Activated CD4-positive, alpha-beta T cell treated with anti-CD3 and anti-CD28 coated beads for 4 hours (primary cell): ENCODE measurements at places on chromosomes 2 and 18.
A peak's percentile ranks its signal among the peaks of the same experiment; 100 is the strongest.

DNA sequence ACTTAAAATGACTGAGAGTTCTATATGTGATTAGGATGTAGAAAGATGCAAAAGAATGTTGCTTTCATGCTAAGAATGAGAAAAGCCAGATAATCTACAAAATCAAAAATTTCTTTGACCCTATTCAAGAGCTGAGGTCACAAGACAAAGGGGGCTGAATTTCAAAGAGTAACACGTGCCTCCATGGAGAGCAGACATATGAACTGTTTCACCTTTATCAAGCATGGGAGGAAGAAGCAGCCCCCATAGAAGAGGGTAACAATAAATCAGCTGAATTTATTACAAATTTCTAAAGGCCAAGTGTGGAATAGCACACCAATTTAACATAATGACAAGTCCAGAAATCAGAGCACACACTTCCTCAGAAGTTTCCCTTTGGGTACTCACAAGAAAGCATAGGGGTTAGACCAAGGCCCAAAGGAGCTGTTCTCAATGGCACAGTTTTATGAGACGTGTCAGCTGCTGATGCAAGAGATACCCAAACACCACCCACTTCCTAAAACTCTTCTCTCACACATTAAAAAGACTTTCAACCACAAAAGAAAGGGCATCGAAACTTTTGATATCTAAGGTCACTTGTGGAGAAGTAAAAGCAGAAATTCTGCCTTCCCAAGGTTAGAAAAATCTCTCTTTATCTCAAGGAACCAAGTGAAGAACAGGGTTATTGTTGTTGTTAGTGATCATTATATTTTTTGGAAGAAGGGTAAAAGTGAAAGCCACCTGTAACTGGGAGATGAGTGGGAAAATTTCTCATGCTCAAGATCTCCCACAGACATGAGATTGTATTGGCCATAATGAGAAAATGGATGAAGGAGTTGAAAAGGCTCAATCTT, 950.1 kb downstream of the TRIB2 start:
- no peak for DNase-seq

DNA sequence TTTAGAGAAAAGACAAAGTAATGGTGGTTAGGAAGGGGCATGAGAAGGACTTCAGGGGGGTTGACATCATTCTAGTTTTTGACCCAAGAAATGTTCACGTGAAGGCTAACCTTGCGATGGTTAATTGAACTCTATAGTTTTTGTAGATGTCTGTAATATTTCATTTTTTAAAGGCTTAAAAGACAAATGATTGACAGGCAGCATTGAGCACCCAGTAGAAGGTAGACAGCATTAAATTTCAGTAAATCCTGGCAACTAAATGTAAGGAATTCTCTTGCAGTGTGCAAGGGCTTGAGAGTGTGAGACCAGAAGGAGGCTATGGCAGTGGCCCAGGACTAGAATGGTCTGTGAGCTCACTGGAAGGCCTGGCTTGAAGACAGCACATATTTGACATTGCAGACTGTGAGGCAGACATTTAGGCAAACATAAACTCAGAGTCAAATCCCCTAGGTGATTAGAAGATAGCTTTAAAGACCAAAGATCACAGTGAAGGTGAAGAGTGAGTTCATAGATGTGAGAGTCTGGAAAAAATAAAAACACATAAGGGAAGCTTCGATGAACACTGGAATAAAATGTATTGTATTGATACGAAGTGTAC, 100.1 kb upstream of the MAP4K4 start:
- DNase-seq: no peak

DNA sequence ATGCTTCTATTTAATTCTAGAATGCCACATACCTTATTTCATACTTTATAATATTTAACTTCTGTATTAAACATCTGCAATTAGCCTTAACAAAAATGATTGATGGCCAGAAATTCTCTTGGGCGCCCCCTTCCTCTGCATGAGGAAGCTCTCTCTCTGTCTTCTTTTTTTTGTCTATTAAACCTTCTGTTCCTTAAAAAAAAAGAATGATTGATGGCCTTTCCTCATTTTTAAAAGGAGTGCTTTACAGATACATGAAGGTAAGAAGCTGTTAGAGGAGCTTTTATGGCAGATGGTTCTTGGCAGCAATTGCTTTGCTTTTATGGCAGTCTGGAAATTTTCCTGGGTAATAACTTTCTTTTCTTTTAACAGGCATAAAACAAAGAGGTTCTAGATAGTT, 526.9 kb downstream of the SLC4A3 start:
- no peak for DNase-seq

DNA sequence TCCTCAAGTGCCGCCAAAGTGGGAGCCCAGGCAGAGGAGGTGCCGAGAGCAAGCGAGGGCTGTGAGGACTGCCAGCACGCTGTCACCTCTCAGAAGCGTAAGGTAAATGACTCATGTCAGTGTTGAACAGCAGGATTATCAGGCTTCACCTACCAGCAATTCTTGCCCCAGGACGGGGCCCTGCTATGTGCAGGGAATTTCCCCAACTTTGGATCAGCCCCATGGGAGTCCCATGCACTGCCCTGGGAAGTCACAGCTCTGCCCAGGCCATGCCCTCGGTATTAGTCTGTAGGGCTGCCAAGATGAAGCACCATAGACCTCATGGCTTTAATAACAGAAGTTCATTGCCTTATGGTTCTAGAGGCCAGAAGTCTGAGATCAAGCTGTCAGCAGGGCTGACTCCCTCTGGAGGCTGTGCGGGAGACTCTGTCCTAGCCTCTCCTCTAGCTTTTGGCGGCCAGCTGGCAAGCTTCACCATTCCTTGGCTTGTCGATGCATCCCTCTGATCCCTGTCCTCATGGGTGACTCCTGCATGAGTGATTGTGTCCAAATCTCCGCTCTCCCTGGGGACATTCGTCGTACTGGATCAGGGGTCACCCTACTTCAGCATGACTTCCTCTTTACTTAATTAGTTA, 55.9 kb downstream of the TRPM8 start:
- no peak for DNase-seq

DNA sequence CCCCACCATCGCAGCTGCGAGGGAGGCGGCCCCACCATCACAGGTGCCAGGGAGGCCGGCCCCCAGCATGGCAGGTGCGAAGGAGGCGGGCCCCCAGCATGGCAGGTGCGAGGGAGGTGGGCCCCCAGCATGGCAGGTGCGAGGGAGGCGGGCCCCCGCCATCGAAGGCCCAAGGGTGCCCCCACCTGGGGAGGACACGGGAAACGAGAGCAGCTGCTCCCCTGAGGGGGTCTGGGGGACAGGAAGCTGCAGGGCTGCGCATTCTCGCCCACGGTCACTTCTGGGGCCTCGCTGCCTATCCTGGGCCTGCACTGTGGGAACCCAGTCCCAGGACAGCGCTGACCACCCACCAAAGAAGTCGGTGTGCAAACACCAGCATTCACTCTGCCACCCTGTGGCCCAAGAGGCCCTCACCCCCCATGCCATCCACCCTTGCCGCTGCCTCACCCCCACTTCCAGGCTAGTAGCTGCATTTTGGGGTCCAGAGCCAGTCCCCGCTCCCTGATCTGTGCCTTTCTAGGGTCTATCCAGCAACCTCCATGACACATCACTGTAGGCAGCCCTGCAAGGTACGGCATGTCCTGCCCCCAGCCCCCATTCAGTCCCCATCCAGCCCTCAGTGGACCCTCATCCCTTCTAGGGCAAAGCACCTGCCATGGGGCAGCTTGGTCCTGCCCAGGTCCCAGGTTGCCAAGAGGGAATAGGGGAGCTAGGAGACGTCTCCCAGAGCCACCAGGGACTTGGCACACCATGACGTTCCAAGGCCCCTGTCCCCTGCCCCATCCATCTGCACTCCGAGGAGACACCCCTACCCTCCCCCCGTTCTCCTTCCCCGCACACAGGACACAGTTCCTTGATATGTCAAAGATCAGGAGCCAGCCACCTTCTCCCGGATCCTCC, 24.0 kb upstream of the GPC1 start:
- no peak for DNase-seq

GRCh38 chr2:47437287-47437686, 34.3 kb downstream of the MSH2 start:
- no peak for DNase-seq

DNA sequence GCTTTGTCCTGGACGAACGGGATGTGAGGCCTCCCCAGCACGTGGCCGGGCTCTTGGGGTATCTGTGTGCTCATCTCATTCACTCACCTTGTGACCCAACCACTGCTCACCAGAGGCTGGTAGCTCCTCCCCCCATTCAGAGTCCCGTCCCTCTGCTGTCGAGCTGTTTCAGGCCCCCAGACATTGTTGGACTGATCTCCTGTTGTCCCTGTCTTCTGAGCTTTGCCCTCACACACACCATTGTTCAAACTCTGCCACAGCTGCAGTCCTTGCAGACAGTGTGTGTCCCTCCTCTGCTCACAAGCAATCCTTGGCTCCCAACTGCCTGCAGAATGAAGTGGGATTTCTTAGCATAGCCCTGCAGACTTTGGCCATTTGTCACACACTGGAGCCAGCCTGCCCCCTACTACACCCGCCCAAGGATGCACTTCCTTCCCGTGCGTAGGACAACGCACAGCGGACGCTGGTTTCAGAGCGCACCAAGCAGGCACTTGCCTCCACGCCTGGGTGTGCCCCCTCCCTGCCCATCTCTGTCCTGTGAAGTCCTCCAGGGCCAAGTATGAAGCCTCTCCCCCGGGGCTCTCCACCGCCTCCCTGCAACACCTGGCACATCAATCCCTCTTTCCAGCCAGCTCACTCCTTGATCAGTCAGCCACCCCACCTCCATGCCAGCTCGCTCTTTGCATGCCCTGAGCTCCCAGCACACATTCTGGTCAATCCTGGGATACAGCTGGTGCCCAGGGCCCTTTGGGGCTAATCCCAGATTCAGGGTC, 16.5 kb upstream of the PRLH start:
- DNase-seq: no peak

GRCh38 chr18:2851771-2852170, 5.0 kb downstream of the EMILIN2 start:
- DNase-seq: no peak

- peak; percentile 14 for DNase-seq
Observed at GRCh38 chr2:23926290-23926749, 603 bp downstream of the ATAD2B start.

DNA sequence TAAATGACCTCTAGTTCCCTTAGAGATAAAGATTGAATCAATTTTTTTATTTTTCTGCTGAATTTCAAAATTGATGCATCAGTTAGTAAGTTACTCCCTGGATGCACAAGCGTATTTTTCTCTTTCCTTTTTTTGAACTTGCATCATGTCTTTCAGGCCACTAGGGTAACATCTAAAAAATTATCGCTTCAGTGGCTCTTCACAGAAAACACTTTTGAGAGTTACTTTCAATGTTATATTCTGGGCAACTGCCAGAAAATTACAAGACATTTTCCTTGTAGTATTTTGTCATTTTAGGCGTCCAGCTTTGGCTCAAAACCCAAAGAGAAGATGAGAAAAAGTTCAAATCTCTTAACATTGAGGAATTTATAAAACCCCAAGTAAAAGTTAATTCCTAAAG, 59.8 kb downstream of the DSEL start:
- DNase-seq: no peak

DNA sequence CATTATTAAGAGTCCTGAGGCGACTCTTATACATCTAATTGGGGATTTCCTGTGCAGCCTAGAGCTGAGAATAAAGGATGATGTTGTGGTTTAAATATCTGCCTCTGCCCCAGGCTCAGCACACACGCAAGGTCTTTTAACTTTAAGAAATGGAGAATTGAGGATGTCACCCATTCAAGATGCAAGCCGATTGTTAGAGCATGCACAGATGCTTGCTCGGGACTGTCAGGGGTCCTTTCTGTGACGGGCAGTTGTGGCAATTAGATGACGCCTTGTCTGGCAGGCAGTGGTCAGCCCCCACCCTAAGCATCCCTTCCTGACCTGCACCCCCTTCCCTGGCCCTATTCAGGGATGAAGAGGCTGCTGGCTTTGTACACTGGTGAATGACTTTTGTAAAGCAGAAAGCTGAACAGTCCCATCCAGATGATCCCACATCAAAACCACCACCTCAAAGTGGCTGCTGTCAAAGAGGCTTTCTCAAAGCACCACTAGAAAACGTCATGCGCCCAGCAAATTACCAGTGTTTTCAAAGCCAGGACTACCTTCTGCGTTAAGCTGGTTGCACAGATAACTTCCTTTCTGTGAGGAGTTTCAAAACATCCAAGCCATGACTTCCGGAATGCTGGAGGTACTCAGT, 23.7 kb downstream of the FAM178B start:
- DNase-seq: peak; percentile 73

GRCh38 chr18:45834306-45834705, 8.8 kb downstream of the SIGLEC15 start:
- no peak for DNase-seq
